ENCODE measurements at places on chromosomes 4 and X.

DNA sequence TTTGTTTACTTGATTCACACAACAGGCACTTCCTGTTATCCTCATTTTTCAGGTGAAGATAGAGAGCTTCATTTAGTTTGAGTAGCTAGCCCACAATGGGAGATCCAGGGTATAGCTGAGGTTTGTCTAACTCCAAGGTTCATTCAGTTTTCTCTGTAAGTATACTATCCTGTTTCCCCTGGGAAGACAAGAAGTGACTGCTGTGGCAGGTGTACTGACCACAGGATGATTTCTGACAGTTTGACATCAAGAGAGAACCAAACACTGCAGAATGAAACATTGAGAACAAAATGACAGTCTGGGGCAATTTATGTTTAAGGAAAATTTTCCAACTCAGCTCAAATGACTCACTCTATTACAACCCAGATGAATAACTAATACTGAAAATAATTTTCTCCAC, 958.0 kb downstream of the STPG2 start:
- DNase-seq: no peak

- DNase-seq: no peak
Observed at GRCh38 chr4:151114986-151115385, 15.6 kb downstream of the RPS3A start.

GRCh38 chr4:89134775-89135319, 23.5 kb downstream of the TIGD2 start:
- no peak for DNase-seq

- DNase-seq: peak; percentile 46
Observed at GRCh38 chrX:68832101-68832416, 3.2 kb downstream of the EFNB1 start.

GRCh38 chr4:1297456-1298325, 8.0 kb downstream of the MAEA start:
- no peak for DNase-seq

DNA sequence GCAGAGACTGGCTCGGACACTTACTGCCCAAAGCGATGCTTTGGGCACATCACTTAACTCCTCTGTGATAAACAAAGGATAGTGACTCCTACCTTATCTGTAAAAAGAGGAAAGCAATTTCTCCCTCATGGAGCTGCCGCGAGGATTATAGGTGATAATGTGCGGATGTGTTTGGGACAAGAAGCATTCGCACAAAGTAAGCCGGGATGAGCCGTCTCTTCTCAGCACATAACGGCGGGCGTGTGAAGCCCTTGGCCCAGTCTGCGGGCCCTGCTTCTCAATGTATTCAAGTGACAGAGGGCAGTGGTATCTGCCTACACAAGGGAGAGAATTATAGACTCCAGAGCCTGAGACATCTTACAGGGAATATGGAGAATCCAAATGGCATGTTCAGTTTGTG, 550.3 kb upstream of the CPEB2 start:
- DNase-seq: no peak

All from CD14-positive monocyte (primary cell).